Mammary epithelial cell (primary cell): ENCODE measurements at places on chromosomes 4 and X.

- peak; percentile 37 for DNase-seq
Measured at GRCh38 chr4:77146186-77147078, 10.6 kb upstream of the CCNG2 start.

DNA sequence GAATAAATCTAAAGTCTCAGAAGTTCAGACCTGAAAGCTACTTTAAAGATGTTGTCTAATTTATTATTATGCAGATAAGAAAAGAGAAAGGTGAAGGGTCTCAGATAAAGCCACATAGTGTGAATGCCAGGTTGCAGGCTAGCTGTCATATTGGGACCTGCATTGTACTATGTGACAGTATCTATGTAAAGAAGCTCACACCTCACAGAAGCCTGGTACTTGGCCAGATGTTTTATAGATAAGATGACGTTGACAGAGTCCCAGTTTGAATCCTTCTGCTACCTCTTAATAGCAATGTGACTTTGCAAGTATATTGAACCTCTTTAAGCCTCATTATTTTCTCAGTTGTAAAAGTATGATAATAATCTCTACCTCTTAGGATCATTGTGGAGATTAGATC, 227.0 kb downstream of the SPRY1 start:
- no peak for DNase-seq

- DNase-seq: peak; percentile 97
Measured at GRCh38 chrX:1452516-1453394, at the start of gene ASMTL. TSS of gene ASMTL (minus strand) at chrX:1452909. CDS start at chrX:1452840, 69 bp downstream.

DNA sequence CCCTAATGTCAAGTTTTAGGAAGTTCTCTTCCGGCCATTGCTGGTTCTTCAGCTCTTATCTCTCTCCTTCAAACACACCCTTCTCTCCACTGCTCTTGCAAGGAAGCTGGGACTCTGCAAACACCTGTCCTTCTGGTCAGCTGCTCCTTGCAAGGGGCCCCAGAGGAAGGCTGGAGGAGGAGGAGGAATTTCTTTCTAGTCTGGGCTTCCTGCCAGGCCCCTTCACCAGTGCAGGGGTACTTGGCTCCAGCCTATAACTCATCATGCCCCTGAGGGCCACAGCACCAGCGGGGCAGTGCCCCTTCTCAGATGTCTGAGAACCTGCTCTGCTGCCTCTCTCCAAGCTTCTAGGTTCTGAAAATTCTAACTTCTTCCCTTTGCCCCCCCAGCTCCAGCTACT, 46.7 kb downstream of the REELD1 start:
- no peak for DNase-seq

- DNase-seq: no peak
Measured at GRCh38 chr4:24570172-24570571, 14.2 kb downstream of the DHX15 start.
